Activated naive CD4-positive, alpha-beta T cell treated with anti-CD3 and anti-CD28 coated beads for 36 hours (primary cell): ENCODE measurements at places on chromosomes 16 and 17.

- no peak for DNase-seq
Measured at GRCh38 chr16:17258848-17259713, 211.7 kb downstream of the XYLT1 start.

GRCh38 chr17:12519956-12520594 lies 145.6 kb upstream of the MYOCD start:
- DNase-seq = no peak

DNA sequence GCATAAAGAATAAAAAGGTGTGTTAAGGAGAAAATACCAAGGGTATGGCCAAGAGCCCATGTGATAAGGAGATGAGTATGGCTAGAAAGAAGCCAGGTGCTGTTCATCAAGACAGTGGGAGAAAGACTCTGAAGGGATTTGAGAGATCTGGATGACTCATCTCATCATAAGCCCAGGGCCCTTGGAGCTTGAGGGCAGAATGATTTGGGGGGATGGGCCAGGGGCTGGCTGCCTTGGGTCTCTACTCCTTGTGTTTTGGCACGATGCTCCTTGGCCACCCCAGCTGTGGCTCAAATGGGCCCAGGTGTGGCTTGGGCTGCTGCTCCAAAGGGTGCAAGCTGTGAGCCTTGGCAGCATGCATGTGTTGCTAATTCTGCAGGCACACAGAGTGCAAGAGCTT lies 14.5 kb upstream of the TNFRSF13B start:
- DNase-seq = no peak

DNA sequence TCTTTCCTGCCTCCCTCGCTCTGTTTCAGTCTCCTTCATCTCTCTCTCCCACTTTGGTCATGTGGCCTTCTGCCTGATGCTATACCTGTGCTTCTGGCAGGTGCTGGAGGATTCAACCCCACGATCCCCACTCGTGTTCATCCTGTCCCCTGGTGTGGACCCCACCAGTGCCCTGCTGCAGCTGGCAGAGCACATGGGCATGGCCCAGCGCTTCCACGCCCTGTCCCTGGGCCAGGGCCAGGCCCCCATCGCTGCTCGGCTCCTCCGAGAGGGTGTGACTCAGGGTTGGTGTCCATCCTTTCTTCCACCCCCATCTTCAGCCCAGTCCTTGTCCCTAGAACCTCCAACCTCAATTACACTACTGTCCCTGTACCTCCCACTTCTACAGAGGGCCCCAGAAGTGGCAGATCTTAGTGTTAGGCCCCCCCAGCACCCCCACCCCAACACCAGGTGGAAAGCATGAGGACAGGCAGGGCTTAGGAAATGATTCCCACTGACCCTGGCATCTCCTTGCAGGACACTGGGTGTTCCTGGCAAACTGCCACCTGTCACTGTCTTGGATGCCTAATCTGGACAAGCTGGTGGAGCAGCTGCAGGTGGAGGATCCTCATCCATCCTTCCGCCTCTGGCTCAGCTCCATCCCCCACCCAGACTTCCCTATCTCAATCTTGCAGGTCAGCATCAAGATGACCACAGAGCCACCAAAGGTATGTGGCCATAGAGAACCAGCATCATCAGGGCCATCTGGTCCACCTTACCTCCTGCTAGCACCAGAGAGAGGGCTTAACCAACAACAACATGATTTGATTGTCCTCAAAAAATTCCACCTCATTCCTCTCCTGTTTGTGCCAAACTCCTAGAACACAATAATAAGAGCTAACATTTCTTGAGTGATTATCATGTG lies 9.7 kb upstream of the KDM6B start:
- no peak for DNase-seq

GRCh38 chr17:57745242-57745641 lies at the start of gene CCDC182:
Gene CCDC182, minus strand, starts transcription at chr17:57745299. Its CDS starts 27 bp downstream, at chr17:57745272.
- DNase-seq = no peak

GRCh38 chr17:74211912-74212208 lies 1.5 kb upstream of the TTYH2 start:
- DNase-seq = no peak

DNA sequence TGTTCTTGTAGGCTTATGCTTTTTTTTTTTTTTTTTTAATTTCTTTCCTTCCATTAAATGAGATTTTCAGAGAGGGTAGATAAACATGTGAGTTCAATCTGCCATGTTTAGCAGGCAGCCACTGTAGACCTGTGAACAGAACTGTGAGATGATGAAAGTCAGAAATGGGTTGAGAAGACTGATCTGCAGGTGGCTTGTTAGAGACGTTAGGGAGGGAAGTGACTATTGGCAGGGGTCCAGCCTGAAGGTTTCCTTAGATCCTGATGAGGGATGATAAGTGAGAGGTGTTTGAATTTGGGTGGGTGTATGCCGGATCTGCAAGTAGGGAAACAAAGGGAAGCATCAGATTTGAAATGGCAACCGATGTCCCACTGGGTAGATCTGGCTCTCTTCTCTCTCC lies 157.8 kb downstream of the HS3ST3B1 start:
- DNase-seq = no peak

- no peak for DNase-seq
Measured at GRCh38 chr16:58421059-58421458, 28.8 kb downstream of the GINS3 start.

- DNase-seq = no peak
Measured at GRCh38 chr16:24129412-24129918, 126.7 kb upstream of the CACNG3 start.

- DNase-seq = no peak
Measured at GRCh38 chr16:58286769-58287433, 7.9 kb downstream of the PRSS54 start.

- peak; percentile 24 for DNase-seq
Measured at GRCh38 chr17:75269844-75270217, 1.2 kb downstream of the MIF4GD start.

GRCh38 chr16:62516001-62516400 lies 479.8 kb upstream of the CDH8 start:
- no peak for DNase-seq

- DNase-seq = no peak
Measured at GRCh38 chr17:70169709-70170597, 621 bp downstream of the KCNJ2 start.

DNA sequence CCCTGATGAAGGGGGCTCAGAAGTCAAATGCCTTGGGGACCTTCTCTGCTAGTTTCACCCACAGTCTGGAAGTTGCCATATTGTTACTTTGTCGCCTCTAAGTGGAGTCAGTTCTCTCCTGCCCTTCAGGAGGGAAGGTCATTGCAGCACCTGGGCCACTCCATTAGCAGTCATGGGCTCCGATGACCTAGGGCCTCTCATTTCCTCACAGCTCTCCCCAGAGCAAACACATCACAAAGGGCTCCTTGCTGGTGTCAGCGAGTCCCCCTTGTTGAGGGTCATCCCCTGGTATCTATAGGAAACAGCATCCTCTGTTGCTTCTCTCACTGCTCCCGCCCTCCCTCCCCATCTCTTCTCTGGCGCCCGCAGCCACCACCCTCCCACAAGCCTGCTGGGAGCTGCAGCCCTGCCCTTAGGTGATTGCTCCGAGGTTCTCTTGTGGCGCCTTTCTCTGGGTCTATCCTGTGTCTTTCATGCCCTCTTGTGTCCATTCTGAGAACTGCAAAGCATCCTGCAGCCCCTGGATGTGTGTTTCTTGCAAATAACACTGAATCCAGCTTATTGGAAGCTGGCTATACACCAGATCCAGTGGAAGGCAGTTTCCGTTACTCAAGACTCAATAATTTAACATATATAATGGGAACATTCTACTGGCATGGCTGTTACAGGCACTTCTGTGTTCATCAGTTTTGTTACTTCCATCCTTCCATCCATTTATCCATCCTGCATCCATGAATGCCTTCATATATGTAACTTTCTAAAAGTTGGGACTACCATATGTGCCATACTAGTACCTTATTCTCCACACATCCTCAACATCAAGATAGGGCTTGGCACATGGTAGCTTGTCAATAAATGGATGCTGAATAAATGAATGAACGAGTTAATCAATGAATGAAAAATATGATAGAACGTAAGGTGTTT lies 21.2 kb downstream of the PDILT start:
- peak; percentile 70 for DNase-seq

- no peak for DNase-seq
Measured at GRCh38 chr17:67121316-67121891, 77.0 kb downstream of the CACNG1 start.

- no peak for DNase-seq
Measured at GRCh38 chr17:5809056-5809455, 224.7 kb upstream of the NLRP1 start.

GRCh38 chr16:63702981-63703590 lies 1418.8 kb downstream of the CDH11 start:
- no peak for DNase-seq

GRCh38 chr17:17812211-17813054 lies 24.4 kb downstream of the SREBF1 start:
- DNase-seq = peak; percentile 72

- peak; percentile 51 for DNase-seq
Measured at GRCh38 chr17:47718634-47719405, 14.2 kb upstream of the TBX21 start.

DNA sequence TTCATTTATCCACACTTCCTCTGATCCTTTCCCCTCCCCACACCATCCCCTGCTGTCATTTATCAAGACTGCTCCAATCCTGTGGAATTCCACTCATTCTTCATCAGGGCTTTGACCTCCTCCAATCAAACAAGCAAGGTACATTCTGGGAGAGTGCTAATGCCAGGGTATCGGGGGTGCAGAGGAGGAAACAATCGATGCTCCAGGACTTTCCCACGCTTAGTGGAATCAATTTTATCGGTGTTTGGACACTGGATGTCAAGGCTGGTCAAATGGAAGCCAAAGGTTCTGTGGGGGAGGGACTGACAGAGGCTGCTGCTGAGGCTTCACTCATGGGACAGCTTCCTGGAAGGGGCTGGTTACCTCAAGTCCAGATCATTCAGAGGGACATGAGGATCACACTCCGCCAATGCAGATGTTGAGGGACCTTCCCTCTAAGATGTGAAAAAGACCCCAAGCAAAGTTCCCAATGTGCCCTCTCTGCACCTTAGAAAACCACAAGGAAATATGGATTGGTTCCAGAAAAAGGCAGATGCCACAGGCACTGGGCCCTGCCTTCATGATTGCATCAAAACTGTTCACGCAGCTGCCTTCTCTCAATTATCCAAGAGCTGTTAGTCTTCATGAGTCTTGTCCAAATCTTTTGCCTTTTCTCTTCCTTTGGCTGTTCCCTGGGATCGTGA lies 44.7 kb upstream of the SOX9 start:
- no peak for DNase-seq

GRCh38 chr17:36750316-36750885 lies 149.0 kb downstream of the MRM1 start:
- no peak for DNase-seq

DNA sequence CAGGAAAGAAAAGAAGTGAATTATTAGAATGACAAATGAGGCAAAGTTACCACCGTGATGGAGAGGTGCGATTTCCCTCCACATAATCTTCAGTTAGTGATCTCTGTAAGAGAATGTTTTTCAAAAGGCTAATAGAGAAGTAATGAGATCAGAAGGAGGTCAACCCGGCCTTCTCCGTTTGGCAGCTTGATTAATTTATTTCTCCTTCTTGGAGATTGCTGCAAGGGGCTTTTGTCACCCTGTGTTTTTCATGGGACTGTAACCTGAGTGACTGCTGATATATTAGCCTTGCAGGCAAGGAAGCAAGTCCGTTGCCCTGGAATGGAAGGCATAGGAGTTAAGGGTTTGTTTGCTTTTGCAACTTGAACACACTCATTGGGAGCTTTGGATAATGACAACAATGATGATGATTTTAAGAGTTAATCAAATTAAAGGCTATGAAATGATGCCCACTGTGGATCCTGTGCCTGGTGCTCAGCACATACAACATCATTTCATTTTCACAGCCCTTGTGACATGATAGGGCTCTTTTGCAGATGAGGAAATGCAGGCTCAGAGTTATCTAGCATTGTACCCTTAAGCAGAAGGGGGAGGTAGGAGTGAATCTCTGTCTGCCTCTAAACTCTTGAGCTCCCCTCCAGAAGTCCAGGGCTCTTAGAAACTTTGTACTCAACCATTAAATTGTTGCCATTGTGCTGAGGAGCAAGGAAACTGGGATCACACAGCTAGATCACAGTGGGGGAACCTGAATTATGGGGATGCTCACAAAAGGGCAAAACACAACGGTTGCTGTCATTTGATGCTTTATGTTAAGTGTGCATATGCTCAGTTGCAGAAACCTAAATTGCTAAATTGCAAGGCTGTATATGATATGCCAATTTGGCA lies 226.3 kb downstream of the WWOX start:
- no peak for DNase-seq

- peak; percentile 65 for DNase-seq
Measured at GRCh38 chr17:9273428-9274391, 252.4 kb downstream of the NTN1 start.

GRCh38 chr17:48378238-48378637 lies 51.8 kb downstream of the SKAP1 start:
- no peak for DNase-seq

DNA sequence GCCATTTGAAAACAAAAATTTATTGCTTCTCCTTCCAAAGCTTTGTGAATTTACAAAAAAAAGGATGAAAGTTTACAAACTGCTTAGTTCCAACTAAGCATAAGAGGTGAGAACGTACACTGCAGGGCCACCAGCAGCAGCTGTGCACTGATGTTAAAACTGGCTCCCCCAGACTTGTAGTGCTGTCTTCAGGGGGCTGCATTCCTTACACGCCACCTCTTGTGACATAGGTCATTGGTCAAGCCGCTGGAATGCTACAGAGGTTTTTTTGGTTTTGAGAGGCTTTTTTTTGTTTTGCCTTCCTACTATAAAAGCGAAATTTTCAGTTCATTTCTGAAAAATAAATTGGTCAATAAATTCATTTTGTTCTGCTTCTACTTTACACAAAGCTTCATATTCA lies 6.9 kb downstream of the IFT20 start:
- no peak for DNase-seq

- DNase-seq = peak; percentile 58
Measured at GRCh38 chr17:29722411-29723198, 99.9 kb upstream of the CORO6 start.

DNA sequence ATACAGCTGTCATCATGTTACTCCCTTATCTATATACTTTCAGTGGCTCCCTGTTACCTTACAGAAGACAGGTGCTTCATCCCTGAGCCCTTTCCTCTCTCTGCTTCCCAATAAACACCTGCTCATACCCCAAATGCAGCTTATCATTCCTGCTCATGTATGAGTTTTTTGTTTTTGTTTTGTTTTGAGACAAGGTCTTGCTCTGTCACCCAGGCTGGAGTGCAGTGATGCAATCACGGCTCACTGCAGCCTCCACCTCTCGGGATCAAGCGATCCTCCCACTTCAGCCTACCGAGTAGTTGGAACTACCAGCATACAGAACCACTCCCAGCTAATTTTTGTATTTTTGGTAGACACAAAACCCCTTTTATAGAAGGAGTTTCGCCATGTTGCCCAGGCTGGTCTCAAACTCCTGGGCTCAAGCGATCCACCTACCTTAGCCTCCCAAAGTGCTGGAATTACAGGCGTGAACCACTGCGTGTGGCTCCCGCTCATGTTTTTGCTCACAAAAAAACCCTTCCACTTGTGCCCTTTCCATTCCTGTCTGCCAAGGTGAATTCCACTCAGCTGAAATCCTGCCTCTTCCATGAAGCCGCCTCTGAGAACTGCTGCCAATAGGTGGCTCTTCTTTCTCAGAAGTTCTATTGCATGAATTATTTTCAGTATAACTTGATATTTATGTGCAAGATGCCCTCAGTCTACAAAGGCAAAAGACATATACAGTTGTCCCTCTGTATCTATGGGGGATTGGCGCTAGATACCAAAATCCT lies 7.9 kb upstream of the RNF157 start:
- peak; percentile 5 for DNase-seq
